Stimulated activated CD8-positive, alpha-beta memory T cell treated with anti-CD3 and anti-CD28 coated beads, Interleukin-4, amount 100 ng/mL, for 1 hour (primary cell): ENCODE measurements at places on chromosomes 2 and 18.

DNA sequence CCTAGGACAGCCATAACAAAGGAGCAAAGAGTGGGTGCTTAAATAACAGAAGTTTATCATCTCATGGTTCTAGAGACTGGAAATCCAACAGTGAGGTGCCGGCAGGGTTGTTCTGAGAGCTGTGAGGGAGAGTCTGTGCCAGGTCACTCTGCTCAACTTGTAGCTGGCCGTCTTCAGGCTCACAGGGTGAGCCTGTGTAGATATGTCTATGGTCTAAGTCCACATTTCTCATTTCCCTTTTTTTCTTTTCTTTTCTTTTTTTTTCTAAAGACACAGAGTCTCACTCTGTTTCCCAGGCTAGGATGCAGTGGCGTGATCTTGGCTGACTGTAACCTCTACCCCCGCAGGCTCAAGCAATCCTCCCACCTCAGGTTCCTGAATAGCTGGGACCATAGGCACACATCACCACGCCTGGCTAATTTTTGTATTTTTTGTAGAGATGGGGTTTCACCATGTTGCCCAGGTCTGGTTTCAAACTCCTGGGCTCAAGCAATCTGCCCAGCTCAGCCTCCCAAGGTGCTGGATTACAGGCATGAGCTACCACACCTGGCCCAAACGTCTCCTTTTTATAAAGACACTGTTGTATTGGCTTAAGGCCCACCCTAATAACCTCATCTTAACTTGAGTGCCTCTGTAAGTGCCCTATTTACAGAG is 142.2 kb downstream of the SP3 start:
- no peak for DNase-seq

DNA sequence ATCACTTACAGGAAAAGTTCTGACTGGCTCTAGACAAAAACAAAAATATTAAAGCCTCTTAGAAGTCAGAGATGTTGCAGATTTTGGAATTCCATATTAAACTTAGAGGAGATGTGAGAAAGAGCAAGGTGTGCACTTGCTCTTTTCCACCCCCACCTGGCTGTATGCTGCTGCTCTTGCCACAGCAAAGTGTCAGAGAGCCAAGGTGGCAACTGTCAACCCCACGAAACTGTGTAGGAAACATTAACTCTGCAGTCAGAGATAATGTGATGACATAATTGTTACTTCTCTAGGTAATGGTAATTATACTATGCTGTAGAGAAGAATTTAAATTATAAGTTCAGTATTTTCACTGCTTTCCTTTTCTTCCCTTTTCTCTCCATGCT is 25.4 kb downstream of the CD8A start:
- DNase-seq = no peak

DNA sequence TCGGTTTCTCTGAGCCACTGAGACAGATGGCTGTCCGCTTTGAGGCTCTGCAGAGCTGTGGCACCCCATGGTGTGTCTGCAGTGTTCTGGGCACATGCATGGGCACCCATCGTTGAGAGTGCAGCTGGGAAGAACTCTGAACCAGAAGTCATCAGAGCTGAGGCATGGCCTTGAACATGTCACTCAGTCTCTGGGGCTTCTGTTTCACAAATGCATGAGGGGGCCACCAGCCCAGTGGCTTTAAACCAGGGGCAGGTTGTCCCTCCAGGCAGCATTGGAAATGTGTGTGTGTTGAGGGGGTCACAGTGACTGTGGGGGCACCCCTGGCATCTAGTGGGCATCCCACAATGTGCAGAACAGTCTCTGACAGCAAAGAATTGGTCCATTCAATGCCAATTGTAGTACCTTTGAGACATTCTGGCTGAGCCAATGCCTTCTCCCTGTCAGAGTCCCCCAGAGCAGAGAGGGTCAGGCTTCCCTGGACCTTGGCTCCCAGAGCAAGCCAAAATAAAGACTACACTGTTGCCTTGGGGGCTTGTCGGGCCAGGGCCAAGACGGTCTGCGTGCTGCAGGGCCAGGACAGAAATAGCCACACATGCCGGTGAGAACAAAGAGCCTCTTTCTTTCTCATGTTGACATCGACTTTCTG is 9.3 kb upstream of the PSMD1 start:
- DNase-seq = no peak

DNA sequence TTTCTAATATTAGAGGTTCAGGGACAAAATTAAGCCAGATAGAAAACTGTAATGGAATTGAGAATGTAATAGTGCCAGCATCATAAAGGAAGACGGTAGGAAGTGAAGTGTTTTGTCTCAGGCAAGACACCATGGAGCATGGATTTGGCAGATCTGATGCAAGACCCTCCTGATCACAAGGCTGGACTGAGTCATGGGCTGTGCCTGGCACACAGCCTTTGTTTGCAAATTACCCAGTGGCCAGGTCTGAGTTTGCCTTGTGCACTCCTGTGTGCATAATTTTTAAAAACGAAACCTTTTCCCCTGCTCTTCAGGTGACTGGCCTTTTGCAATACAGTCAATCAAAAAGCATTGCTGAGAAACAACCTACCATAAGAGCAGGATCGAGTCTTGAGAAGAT is 2.0 kb upstream of the UPP2 start:
- no peak for DNase-seq

GRCh38 chr2:60091266-60091665 is 462.2 kb downstream of the BCL11A start:
- no peak for DNase-seq

DNA sequence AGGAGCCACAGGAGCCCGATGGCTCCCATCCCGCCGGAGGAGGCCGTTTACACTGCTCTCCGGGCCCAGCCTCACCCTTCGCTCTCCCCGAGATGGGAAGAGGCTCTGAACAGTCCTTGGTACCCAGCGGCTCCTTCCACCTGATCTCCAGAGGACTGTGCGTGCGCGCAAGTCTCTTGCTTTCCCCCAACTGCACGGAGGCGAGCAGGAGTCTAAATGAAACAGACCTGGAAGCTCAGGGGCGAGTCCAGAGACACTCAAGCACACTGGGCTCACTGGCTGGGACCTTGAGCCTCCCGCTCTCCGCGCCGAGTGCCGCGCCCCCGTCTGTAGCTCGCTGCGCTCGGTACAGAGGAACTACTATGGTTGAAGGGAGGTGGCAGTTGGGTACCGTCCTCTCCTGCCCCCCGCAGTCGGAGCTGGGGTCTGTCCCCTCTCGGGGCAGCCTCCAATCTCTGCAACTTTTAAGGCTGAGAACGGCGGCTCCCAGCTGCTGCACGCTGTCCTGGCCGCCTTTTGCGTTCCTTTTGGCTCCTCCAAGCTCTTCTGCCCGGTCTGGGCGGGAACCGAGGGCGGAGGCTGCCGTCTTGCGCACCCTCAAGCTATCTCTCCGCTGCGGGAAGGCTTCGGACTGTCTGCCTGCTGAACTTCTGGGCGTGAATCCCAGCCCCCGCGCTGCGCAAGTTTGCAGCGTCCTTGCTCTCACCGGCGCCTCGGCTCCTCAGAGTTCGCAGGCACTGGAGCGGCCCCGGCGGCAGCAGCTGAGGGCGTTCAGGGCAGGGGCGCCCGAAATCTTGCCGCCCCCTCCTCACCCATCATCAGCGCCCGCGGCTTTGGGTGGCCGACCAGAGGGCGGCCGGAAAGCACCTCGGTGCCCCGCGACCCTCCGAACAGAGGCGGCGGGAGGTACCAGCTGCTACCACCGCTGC is 491 bp downstream of the ALK start:
- no peak for DNase-seq

GRCh38 chr2:201344663-201345366 is 12.3 kb downstream of the FLACC1 start:
- no peak for DNase-seq

DNA sequence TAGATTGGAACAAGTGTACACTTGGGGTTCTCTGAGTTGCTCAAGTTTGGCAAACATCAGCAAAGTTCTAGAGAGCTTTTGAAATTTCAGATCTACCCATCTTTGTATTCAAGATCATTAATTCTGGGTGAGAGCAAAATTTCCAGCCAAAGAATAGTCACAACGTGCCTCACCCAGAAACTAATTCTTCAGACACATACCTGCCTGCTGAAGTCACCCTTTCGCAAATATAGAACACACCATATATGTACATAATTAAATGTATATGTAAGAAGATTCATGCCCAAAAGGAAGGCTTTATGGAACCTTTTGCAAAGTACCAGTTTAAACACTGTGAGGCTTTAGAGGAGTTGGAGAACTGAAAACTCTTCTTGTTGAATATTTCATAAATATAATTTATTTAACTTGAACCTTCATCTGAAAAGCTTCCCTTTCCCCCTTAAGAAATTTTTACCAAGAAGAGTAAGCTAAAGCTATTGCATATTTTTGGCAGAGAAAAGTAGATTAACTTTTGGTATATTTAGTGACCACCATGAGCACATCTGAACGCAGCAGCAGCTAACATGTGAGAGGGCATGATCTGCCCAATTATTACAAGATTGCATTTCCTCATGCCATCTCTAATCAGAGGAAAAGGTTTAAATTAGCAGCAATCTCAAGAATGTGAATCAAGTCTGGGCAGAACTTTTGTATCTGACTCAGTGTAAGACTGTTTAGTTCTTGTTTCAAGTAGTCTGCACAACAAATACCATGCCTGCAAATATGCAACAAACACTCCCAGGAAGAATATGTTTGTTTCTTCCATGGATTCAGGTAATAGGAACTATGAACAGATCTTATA is 8.2 kb downstream of the RND3 start:
- no peak for DNase-seq

- no peak for DNase-seq
Observed at GRCh38 chr2:38074058-38074763, 1.7 kb downstream of the CYP1B1 start.

GRCh38 chr2:62653582-62654422 is 51.7 kb upstream of the EHBP1 start:
- DNase-seq = no peak

- no peak for DNase-seq
Observed at GRCh38 chr2:16900405-16901025, 234.9 kb upstream of the CYRIA start.

GRCh38 chr2:144117086-144117485 is 402.8 kb downstream of the ZEB2 start:
- no peak for DNase-seq

GRCh38 chr2:221802089-221802488 is 230.0 kb upstream of the EPHA4 start:
- DNase-seq = no peak

DNA sequence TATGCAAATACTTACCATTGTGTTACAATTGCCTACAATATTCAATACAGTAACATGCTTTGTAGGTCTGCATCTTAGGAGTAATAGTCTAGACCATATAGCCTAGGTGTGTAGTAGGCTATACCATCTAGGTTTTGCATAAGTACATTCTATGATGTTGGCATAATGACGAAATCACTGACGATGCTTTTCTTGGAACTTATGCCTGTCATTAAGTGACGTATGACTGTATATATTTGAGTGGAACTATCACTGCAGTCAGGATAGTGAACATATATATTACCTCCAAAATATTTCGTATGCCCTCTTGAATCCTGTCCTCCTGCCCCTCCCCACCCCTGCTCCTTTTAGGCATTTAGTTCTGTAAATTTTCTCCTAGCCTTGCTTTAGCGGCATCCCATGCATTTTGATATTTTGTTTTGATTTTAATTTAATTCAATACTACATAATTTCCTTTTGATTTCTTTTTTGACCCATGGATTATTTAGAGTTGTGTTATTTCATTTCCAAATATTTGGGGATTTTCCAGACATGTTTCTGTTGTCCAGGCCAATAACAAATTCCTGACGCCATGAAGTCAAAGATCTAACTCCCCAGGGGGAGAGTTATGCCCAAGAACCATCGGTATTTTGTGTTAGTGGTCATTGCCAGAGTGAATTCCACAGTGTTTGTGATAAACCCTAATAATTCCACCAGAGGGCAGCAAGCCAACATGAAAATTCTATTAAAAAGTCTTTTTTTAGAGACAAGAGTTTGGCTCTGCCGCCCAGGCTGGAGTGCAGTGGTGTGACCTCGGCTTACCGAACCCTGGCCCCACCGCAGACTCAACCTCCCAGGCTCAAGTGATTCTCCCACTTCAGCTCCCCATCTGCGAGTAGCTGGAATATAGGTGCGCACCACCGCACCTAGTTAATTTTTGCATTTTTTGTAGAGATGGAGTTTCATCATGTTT is 24.2 kb upstream of the CASP8 start:
- no peak for DNase-seq

DNA sequence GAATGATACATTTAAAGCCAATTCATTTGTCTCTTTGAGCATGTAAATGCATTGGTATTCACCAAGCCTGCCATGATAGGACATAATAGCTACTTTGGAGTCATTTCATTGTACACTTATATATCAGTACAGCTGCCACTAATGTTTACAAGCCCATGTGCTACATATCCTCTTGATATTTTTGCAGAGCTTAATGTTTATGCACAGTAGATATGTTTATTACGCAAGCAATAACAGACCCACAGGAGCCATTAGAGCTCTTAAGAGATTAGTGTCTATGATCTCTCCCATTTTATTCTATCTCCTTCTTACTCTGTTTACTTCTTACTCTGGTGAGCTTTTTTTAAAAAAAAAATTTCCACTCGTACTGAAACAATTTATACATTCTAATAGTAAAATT is 1132.1 kb upstream of the ZEB2 start:
- DNase-seq = no peak
